ENCODE measurements at places on chromosomes 3 and 15. TPM values are rescaled to one million over a fixed set of nuclear protein-coding genes. Genes with fewer than 3 reads are reported as not detected.

DNA sequence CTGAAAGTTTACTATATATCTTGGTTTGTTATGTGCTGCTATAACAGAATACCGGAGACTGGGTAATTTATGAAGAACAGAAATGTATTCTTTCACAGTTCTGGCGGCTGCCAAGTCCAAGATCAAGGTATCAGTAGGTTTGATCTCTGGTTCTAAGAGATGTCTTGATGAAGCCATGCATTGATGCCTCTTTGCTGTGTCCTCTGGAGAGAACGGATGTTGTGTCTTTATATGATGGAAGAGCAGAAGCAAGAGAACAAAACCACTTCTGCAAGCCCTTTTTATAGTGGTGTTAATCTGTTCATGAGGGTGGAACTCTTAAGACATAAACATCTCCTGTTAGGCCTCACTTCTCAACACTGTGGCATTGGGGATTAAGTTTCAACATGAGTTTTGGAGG lies 62.7 kb downstream of the TCF12 start:
- no peak for DNase-seq
- H3K27ac ChIP-seq = no peak overlapping the region

DNA sequence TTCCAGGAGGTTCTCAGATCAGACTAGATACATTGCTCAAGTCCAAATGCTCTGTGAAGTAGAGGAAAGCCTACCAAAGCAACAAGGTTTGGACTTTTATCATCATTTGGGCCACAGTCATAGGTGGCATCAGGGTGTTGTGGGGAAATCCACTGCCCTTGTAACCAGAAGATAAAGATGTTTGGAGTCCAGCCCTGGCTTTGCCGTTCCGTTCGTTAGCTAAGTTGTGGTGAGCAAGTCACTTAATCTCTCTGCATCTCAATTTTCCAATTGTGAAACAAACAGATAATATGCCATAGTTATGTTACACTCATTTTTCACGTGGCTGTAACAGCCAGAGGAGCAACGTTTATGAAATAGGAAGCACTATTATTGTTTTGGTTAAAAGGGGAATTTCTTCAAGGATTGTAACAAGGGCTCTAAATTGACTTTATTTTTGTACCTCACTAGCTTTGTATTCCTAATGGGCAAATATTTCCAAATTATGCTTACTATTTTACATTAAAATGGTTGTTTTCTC lies 125.6 kb downstream of the CD47 start:
- peaks cover 5% of the 10 kb centered on the region for H3K4me1 ChIP-seq
- H3K36me3 ChIP-seq = no peaks in the 10 kb centered on the region
- H3K4me3 ChIP-seq = no peak overlapping the region
- H3K27ac ChIP-seq = no peak overlapping the region

DNA sequence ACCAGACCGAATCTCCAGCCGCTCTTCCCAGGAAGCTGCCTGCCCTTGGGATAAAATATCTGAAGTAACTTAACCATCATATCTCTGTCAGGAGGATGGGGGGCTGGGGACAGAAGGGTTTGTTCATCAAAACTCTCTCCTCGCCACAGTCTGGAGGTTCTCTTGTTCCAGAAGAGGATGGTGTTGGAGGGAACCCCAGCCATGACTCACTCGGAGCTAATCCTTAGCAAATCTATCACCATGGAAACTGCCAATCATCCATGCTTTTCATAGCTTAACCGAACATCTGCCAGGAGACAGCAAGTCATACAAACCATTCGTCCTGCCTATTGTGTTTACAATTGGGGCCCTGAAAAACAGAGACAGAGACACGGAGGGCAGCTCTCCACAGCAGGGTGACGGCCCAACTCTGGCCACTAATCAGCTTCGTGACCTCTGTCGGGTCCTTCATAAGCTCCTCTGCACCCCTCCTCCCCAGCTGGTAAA lies 73.8 kb upstream of the HEG1 start:
- H3K4me1 ChIP-seq = peaks cover 9% of the 10 kb centered on the region
- no peaks in the 10 kb centered on the region for H3K36me3 ChIP-seq
- no peaks in the 10 kb centered on the region for H3K27me3 ChIP-seq
- no peak for DNase-seq

The NLGN1 gene
- total RNA-seq = 50.2 TPM

All from glutamatergic neuron (in vitro differentiated cells).